ENCODE measurements at places on chromosomes 7 and 10. TPM values are rescaled to one million over a fixed set of nuclear protein-coding genes. Genes with fewer than 3 reads are reported as not detected.

DNA sequence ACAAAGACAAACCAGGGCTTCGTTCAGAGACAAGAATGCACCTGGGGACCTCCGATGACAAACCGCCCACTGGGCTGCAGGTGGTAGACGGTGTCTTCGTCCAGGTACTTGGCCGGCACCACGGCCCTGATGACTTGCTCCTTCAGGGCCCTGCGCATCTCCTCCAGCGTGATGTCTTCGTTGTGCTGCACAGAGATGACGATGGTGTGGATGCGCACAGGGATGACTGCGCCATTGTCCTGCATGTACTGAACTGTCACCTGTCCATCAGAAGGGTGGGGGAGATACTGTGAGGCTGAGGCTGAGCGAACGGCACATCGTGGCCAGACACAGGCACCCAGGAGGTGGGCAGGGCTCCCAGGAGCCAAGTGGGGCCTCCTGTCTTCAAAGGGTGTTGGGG is 13.1 kb downstream of the MAT1A start:
- no peak for DNase-seq

- DNase-seq, result no peak
Observed at GRCh38 chr10:71009126-71009525, 120.8 kb upstream of the PCBD1 start.

DNA sequence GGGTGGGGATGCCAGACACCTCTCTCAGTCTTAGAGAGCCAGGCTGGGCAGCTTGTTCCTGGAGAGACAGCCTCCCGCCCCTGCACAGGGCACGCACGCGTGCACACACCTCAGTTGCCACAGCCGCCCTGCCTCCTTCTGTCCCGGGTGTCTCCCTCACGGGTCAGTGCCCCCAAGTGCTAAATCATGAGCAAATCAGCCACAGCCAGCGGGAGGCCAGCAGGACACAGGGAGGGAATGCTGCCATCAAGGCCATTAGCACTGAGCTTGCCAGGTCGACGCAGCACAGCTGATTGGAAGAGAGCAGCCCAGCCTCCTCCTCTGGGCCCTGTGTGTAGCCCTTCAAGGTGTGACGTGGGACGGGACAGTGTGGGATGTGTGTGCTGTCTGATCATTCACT is 130.4 kb downstream of the CDH23 start:
- no peak for DNase-seq

DNA sequence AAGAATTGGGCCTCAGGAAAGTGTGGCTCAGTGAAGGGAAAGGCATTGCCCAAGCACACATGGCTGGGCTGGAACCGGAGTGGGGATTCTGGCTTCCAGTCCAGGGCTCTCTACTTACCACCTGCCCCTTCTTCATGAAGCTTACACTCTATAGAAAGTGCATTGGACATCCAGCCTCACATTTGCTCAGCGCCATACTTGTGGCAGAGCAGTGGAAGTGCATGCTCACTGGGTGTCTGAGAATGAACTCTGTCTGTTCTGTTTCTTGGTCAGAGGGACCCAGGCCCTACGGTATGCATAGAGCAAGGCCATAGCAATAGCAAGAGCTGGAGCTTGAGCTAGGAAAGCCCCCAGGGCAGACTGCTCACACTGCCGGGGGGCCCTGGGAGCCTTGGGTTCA is 1253.5 kb downstream of the TYW1 start:
- no peak for DNase-seq

DNA sequence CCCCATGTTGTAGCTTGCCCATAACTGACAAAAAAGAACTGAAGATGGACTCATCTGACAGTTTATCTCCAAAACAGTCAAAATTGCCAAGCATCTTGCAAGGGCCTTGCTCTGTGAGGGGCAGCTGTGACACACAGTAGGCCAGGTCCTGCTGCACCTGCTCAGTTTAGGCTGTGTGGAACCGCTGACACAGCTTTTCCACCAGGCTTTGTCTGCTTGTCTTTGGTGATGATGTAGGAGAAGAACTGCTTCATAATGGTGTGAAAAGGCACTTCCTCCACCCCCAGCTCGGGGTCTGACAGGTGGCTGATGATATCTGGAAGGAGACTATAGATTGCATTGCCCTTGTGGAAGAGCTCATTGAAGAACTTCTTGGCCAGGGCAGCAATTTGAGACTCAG is 92.6 kb downstream of the NPSR1 start:
- DNase-seq, result no peak

- no peak for DNase-seq
Observed at GRCh38 chr10:36030516-36030915, 388.4 kb upstream of the FZD8 start.

Gene MBL2
- total RNA-seq, result not detected

DNA sequence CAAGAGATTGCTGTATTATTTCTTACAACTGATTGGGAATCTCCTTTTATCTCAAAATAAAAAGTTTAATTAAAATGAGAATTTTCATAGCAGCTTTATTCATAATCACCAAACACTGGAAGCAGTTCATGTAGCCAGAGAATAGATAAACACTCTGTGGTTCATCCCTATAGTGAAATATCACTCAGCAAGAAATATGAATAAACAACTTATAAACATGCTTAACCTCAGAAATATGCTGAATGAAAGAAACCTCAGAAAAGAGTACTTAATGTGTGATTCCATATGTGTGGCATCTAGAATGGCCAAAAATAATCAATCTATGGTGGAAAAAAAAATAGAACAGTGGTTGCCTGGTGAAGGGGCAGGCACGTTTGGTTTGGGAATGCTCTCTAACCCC is 33.3 kb downstream of the MYO1G start:
- DNase-seq, result no peak

DNA sequence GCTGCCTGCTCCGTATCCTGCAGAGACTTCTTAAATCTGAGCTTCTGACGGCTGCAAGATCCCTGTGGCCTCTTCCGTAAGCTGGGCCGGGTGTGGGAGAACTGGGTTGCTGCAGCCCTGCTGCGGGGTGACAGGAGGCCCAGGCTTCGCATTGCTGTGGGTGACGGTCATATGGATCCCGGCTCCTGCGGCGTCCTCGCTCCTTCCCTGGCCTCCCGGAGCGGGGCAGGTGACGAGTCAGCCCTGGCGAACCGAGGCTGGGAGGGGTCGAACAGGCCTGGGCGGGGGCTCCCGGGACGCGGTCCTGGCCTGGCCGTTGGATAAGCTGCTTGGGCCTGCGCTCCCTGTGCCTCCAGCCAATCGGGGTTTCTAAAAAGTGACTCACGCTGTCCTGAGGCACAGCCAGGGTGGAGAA is 7.8 kb upstream of the UBE2D1 start:
- DNase-seq, result no peak

Gene PCDH15
- total RNA-seq, result not detected

Gene SIRT1
- total RNA-seq, result 14.8 TPM

DNA sequence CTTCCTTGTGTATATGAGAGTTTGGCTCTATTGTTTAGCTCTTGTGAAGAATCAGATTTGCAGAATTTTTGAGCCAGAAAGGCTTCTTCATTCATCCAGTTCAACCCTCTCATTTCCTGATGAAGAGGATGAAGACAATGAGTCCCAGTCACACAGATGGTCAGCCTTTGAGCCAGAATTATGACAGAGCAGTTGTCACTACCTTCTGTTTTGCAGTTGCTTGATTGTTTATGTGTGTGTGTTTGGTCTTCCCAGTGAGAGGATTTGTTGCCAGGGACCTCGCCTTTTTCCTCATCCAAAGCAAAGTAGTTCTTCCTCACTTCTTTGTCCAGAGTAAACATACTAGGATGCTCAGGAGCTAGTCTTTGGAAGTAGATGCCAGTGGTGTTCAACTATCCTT is 15.6 kb downstream of the MDFIC start:
- no peak for DNase-seq

Gene CALCR
- not detected for total RNA-seq

Gene ATOH7
- not detected for total RNA-seq

- no peak for DNase-seq
Observed at GRCh38 chr7:54632696-54633095, 90.5 kb downstream of the VSTM2A start.

- no peak for DNase-seq
Observed at GRCh38 chr10:75008952-75009351, 102.5 kb upstream of the SAMD8 start.

- no peak for DNase-seq
Observed at GRCh38 chr10:119734396-119735332, 8.8 kb downstream of the INPP5F start.

- no peak for DNase-seq
Observed at GRCh38 chr10:93293999-93294398, 188.1 kb downstream of the MYOF start.

- no peak for DNase-seq
Observed at GRCh38 chr7:36301914-36302771, 87.5 kb upstream of the ANLN start.

Gene PRKCQ
- total RNA-seq, result 22.3 TPM

- no peak for DNase-seq
Observed at GRCh38 chr7:25009257-25009656, 29.3 kb upstream of the OSBPL3 start.

Gene CYP2C8
- total RNA-seq, result 0.24 TPM

DNA sequence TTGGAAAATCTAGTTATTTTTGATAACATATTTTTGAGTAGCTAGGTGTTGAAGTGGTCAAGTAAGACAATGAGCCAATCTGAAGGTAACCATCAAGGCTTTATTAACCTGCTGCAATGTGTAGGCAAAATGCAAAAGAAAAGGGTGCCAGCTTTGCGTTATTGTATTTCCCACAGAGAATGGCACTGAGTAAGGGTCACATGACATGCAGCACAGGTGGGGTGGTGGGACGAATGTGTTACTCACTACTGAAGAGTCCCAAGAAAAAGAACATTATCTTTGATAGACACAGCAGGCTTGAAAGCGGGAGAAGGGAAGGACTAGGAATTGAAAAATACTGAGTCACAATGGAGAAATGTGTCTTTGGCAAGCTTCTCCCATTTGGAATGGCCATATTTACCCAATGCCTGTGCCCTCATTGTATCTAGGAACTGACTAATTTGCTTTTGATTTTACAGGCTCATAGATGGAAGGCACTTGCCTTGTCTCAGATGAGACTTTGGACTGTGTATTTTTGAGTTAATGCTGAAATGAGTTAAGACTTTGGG is 898.6 kb upstream of the POT1 start:
- no peak for DNase-seq

Gene OR2A5
- total RNA-seq, result not detected

GRCh38 chr10:24958721-24959381 is 6.4 kb upstream of the PRTFDC1 start:
- DNase-seq, result no peak

Gene UNC5B
- total RNA-seq, result 0.35 TPM

- no peak for DNase-seq
Observed at GRCh38 chr7:8627325-8627724, 193.9 kb downstream of the NXPH1 start.

Gene OPALIN
- not detected for total RNA-seq

Gene ELMO1
- 117 TPM for total RNA-seq

DNA sequence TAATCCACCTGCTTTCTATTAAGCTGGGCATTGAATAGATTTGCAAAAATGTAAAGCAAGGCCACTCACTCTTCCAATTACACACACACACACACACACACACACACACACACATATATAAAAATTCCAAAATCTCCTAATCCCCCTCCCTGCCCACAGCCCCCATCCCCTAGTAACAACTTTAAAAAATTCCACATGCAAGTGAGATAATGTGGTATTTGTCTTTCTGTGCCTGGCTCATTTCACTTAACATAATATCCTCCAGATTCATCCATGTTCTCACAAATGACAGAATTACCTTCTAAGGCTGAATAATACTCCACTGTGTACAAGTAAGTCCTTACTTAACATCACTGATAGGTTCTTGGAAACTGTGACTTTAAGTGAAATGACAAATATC is 24.2 kb downstream of the SH2D4B start:
- no peak for DNase-seq

Gene PRXL2A
- 10.8 TPM for total RNA-seq

DNA sequence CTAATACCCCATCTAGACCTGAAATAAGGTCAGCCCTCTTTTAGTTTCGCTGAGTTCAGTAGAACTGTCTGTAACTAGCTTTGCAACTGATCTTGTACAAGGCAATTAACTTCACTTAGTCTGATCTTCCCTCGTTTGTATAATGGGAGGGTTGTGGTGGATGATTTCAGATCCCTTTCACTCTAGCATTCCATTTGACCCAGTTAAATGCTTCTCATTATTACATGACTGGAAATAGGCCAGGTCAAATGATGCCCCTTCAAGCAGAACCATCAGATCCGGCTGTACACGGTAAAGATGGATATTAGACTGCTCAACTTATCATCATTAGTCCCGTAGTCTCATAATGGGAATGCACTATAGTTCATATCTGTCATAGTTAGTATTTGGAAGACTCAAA is 1009.0 kb downstream of the LRMDA start:
- DNase-seq, result no peak

GRCh38 chr7:33418251-33418701 is 288.9 kb downstream of the BBS9 start:
- DNase-seq, result no peak

- peak; percentile 52 for DNase-seq
Observed at GRCh38 chr10:92690211-92690914, 608 bp downstream of the HHEX start.

DNA sequence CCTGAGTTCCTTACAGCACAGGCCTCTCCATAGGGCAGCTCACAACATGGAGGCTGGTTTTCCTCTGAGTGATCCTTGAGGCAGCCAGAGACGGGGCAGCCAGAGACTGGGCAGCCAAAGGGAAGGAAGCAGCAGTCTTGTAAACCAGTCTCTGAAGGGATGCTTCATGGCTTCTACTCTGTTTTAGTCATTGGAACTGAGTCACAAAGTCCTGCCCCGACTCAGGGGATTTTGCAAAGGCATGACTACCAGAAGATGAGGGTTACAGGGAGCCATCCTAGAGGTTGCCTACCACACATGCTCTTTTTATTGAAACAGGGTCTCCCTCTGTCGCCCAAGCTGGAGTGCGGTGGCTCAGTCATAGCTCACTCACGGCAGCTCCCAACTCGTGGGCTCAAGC is 44.4 kb upstream of the COMMD3 start:
- DNase-seq, result no peak

All from activated T-cell treated with anti-CD3 and anti-CD28 coated beads, Interleukin-2, amount 50 U/mL, for 4 hours (primary cell).